ENCODE measurements at places on chromosomes 5 and 9.

- no peak for DNase-seq
Measured at GRCh38 chr5:80193401-80193800, 62.4 kb downstream of the SERINC5 start.

DNA sequence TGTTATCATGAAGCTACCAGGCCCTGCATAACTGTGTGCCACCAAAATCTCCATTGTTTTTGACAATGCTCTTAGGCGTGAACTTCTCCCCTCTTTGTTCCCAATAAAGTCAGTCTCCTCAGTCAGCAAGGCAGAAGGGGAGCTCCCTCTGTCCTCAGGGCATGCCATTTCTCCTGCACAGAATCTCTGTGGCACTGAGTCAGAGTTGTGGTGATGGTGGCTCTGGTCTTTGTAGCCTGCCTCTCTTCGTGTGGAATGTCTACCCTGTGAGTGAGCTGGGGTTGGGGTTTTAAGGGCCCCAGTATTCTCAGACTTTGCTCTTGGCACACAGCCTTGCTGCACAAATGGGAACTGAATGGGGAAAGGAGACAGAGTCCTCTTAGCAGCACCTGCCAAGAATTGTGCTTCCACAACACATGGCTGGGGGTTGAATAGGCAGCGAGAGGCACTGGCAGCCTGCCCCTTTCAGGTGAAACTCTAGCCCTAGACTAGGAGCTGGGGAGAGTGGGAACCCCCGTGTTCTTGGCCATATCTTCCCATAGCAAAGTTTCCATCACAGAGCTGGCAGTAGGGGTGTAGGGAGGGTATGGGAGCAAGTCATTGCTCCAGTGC, 146.6 kb downstream of the SH3GL2 start:
- no peak for DNase-seq

DNA sequence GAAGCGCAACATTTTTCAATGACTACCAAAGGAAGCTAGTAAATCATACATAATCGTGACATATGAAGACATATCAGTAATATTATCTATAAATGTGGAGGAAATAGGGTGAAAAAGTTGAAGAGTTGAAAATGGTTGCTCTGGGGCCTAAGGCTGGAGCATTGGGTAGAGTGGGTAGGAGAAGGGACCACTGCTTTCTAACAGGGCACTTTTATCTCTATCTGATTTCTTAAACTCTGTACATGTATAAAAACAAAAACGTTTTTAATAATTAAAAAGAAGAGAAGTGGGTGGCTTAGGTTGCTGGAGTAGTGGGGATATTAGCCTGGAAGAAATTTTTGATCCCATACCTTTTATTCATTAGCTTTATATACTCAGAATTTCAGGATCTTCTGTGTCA, 44.2 kb upstream of the ITGA1 start:
- no peak for DNase-seq

DNA sequence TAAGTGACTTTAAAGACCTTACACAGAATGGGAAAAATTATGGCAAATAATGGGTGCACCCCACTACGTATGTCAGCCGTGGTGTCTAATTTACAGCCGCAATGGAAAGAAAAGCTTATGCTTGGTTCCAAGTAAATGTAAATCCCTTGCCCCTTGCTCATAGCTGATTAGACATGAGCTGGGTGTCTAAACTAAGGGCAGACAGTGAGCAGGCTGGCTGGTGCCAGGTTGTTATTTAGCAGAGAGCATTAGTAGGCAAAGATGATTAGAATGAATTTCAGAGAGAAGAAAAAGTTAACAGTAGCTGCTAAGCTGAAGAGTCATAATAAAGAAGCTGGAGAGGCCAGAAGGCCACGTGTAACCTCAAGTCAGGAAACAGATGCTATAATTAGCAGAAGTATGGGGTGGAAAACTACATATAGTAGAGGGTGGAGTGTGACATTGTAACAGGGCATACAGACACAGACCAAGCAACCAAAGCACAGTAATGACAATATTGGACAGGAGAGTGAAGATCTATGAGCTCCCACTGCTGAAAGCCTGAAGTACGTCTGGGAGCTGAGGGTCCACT, 257.7 kb downstream of the MCTP1 start:
- DNase-seq: no peak

DNA sequence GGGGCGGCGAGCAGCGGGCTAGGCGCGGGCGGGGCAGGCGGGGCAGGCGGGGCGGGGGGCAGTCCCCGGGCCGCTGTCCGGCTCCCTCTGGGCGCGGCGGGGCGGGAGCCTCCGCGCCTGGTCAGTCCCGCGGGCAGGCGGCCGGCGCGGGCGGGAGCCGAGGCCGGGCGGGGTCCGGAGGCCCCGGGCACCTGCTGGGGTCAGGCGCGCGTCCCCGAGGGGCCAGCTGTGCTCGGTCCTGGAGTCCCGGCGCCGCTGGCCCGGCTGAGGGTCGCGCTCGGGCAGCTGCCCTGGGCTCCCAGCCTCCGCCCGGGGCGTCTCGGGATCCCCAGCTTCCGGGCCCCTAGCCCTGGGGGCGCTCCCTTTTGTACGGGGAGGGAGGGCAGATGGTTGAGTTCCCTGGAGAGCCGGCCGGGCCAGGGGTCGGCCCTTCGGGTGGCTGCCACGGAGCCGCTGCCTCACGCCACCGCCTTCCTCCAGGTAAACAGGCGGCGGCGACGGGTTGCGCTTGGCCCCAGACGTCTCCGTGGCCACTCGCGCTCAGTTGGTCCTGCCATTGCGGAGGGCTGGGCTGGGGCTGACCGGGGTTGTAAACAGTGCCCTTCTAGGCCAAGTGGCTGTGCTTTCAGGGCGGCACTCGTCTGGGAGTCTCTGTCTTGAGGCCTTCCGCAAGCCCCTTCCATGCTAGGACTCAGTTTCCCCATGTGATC, 473 bp downstream of the ZBTB34 start:
- DNase-seq: no peak

- DNase-seq: no peak
Measured at GRCh38 chr5:6961837-6962635, 248.8 kb downstream of the TENT4A start.

DNA sequence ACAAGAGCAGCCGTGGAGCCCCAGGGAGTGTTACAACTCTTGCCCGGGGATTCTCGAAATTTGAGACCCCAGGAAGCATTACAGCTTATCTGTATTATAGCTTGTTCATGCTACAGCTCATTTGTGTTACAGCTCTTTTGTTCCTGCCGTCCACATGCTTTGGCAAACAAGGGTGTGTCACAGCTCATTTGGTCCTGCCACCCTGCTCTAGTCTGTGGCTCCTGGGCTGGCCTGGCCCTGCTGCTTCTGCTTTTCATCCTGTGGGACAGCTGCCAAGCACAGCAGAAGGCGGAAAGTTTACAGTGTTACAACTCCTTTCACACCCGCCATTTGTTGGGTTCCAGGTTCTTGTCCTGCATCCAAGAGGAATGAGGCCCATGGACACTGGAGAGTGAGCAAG, 685.0 kb downstream of the SLCO4C1 start:
- no peak for DNase-seq

DNA sequence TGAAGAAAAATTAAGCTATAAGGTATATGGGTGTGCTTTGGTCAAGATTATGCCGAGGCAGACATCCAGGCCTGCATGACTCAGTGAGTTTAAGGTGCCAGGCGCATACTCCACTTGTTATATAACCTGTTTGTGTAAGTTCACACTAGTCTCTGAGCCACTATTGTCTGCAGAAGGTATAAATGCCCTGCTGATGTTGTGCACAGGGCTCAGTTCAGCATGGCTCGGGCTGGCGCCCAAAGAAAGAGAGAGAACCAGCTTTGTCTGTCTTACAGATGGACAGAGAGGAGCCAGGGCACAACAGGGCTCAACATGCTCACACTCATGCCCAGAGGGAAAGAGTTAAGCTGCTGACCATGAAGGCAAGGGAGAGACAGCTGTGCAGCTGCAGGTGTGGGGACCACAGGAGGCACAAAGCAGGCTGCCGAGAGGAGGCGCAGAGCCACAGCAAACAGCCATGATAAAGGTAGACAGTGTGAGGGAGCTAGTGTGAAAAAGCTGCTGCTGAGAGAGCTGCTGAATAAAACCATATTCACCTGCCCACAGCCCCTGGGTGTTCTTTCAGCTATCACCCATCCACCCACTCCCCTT, 1587.6 kb upstream of the C9orf72 start:
- no peak for DNase-seq

DNA sequence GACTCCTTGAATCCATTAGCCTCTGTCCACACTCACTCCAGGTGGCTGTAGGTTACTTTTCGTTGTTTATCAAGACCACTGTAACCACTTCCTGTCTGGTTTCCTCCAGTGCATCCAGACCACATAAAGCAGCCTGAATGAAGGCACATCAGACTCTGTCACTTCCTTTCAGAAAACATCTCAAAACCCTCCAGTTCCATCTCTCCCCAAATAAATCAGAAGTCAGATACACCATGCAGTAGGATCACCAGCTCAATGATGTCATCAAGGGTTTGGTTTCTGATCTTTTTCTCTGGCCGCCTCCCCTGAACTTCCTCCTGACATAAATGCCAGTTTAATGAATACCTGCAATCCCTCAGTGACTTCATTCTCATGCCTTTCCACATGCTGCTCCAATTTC, 161.2 kb downstream of the ZNF462 start:
- DNase-seq: no peak

DNA sequence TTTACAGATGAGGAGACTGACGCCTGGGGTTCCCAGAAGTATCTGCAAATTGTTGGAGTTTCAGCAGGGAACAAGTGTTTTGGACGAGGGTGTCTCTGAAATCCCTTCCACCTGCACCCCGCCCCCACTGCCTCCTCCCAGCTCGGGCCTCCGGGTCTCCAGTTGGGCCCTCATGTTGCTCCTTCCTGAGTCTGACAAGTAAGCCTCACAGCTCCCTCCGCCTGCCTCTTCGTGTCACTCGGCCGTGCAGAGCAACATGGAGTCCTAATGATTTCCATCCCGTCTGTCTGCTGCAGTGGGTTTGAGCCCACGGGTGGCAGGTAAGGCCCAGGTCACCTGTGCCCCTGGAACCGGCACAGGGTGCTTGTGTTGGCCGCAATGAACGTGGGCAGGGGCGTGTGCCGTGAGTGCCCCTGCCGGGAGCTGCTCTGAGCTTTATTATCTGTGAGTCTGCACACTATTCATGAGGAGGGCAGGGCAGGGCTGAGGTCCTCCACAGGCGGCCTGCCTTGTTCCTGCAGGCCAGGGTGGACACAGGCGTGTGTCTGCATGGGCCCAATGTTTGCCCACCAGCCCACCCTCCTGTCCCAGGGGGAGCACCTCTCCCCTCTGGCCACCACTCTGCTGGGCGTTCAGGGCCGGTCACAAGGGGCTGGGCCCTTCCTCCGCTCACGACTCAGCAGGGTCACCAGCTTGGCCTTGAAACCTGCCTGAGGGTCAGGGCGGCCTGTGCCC, 6.1 kb downstream of the DOK3 start:
- no peak for DNase-seq

DNA sequence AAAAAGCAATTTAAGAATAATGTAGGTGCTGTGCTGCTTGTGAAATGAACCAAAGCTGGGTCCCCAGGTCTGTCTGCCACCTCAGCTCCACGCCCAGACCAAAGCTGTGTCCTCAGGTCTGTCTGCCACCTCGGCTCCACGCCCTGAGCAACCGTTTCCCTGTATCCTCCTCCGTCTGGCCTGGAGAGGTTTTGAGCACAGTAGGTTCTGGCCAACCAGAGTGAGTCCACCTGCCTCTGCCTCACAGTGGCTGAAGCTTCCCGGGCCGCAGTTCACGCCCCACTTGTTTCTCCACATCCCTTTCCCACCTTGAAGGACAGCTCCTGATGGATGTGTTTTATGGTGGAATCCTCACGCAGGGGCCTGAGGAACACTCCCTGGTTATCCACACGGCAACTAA, 120.5 kb downstream of the ADAMTS2 start:
- DNase-seq: no peak

DNA sequence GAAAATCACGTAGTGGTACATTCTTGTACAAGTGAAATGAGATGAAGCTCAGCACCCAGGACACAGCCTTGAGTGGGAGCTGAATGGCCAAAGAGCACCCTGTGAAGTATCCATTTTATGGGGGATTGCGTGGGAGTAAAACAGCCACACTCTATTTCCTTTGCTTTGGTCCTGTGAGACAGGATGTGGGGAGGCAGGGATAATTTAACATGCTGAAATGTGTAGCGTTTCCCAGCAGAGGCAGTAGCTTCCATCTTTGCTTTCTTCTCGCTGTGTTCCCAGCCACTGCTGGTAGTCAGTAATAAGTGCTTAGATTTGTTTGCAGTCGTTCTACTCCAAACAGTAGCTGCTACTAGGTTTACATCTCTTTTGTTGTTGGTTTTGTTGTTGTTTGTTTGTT, 4.4 kb downstream of the IL31RA start:
- no peak for DNase-seq

- no peak for DNase-seq
Measured at GRCh38 chr9:85077944-85078343, 408.4 kb downstream of the NTRK2 start.
